ENCODE measurements at places on chromosomes 5 and 9.

GRCh38 chr5:59158165-59158564 is 575.3 kb downstream of the RAB3C start:
- DNase-seq: no peak

DNA sequence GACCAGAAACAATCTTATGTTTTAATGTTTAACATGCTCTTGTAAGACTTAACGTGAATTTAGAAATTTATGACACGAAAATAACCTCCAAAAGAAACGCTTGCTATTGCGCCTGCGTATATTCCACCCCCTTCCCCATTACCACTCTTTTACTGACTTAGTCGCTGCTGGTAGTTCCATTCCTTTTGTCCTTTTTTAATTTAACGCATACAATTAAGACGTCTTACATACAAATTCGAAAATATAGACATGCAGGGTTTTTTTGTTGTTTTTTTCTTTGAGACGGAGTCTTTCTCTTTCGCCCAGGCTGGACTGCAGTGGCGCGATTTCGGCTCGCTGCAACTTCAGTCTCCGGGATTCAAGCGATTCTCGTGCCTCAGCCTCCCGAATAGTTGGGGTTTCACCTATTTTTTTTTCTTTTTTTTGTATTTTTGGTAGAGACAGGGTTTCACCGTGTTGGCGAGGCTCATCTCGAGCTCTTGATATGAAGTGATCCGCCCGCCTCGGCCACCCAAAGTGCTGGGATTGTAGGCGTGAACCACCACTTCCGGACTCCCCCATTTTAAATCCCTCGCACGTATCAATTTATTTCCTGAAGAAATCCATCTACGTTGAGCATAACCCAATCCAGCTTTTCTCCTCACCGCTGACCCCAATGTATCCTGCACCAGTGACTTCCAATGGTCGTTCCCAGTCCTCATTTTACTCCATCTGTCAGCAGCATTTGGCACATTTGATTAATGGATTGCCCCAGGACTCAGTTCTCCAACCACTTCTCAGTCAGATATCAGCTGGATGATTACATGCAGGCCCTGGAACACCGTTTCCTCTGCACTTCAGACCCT is 684 bp upstream of the MED7 start:
- DNase-seq: no peak

DNA sequence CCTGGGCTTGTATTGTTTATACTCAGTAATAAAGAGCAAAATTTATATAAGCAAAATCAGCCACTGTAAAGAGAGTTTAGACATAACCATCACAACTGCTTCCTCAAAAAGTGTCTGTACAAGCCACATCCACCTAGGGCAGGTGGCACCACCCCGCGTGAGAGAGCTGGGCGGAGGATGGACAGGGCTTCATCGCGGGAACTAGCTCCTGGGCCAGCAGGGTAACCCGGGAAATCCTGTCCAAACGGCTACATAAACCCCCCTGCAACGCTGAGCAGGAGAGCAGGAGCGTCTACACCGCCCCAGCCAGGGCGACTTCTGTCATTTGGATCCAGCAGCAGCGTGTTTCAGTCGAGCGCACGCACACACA is 1.3 kb downstream of the SLC6A3 start:
- DNase-seq: no peak

- no peak for DNase-seq
Observed at GRCh38 chr5:101943784-101944183, 352.3 kb downstream of the SLCO4C1 start.

DNA sequence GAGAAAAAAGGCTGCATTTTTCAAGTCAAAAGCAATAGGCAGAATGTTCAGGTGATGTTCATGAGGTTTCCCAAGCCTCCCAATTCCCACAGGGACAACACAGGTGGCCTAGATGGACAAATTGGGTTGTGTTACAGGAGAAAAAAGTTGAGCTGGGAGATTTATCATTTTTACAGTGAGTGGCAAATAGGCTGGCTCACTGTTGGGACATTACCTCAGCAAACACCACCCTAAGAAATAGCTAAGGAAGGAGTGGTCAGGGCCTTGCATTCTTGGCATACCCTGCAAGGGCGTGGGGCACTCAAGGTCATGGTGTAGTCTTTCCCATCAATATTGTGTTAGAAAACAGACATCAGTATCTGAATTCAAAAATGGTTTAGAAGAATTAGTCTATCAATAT is 23.3 kb upstream of the CPLANE1 start:
- no peak for DNase-seq

DNA sequence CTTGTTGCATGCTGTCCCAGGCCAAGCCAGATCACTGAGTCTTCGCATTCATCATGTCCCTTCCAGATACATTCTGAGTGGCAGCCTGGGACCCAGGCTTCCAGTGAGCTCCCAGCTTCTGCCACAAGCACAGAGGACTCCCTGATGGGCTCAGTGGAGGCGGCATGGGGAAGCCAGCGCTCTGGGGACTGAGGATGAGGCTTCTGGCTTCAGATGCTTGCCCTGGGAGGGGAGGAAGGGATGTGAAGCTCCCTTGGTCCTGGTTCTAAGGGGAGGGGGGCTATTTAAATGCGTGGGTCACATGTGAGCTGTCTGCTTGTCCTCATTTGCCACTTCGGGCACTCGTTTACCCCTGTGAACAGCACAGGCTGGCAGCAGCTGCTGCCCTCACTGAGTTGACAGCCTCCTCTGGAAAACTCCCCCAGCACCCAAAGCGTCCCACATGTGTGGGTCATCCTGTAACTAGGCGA is 174.0 kb downstream of the NR3C1 start:
- no peak for DNase-seq

DNA sequence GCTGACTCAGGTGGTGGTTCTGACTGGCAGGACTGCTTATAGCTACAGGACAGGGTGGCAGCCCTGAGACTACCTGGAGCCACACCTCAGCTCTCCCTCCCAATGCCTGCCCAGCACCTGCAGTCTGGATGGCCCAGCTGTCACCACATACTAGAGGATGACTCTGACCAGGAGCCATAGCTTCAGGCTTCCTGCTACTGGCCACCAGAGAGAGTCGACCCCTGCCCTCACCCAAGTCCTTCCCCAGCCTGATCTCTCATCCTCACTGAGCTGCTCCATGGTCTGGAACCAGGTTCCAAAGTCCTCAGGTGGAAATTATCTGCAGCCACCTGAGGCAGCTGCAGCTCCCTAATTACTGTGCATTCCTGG is 25.6 kb upstream of the TDRD7 start:
- no peak for DNase-seq

GRCh38 chr9:134307674-134308638 is 18.3 kb upstream of the RXRA start:
- no peak for DNase-seq

- no peak for DNase-seq
Observed at GRCh38 chr5:131514316-131515283, 120.4 kb downstream of the RAPGEF6 start.

DNA sequence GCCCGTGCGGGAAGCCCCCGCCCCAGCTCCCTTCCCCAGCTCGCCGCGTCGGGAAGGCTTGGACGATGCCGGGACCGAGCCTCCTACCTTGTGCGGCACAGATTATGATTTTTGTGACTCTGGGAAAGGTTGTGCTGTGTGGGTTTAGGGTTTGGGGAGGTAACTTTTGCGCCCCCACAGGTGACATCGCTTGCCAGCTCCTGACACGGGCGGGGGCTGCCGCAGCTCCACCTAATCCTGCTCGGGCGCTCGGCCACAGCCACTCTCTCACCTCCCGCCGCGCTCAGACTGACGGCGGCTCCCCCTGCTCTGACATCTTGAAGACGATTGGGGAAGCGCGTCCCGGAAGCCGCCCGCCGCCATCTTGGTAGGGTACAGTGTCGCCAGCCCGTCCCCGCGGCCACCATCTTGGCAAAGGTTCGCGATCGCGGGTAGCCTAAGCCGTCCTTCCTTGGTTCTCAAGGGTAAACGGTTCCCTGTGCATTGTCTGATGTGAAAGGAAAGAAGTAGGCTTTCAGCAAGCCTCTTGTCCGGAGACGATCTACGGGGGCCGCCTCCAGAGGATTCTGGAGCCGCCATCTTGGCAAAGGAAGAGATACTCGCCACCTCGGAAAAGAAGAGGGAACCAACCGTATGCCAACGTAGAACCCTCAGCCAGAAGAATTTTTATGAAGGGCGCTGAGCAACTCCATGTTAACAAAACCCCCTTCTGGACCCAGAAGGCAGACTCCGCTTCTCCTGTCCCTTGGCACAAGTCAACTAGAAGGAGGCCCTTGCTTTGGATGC is 1.8 kb upstream of the NR3C1 start:
- DNase-seq: peak; percentile 88
